ENCODE measurements at places on chromosomes 5 and 9.

DNA sequence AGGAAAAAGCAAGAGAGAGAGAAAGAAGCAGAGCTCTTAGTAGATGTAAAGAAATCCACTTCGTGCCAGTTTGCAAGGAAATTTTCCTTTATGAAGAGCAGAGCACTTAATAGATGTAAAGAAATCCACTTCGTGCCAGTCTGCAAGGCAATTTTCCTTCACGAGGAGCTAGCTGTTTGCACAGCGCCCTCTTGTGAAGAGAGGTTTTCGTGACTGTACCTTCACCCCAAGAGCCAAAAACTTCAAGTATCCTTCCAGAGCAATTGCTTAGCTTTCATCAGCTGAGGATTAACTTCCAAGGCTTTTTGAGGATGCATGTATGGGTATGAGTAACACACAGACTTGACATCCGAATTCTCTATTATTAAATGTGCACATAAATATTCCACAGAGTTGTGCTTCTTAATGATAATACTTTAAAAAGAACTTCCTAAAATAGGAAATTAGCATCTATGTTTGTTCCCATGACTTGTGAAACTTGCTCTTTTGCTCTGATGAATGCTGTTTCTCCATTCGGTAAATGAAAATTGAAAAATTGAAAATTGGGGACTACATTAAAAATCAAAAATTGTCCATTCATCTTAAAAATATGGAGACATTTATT is 525.6 kb downstream of the PDE4D start:
- DNase-seq: peak; percentile 64

DNA sequence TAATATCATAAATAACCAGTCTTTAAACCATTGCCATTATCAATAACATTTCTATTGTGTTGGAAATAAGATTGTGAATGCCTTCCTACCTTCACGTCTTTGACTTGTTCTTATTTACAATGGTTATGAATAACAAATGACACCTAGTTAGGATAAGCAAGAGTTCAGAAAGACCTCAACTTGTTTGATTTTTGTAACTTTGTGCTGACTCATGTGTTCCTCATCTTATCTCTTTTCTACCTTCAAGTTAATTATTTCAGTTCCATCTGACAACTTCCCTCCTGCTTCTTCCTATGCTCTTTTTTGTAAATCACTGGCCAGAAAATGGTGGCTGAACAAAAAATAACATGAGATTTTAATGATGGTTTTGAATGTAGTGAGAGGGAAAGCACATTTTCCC is 538.5 kb upstream of the TUSC1 start:
- no peak for DNase-seq

GRCh38 chr5:150783422-150783928 is 4.9 kb downstream of the SMIM3 start:
- DNase-seq: peak; percentile 62

GRCh38 chr5:112077180-112077579 is 320.2 kb upstream of the NREP start:
- DNase-seq: no peak

DNA sequence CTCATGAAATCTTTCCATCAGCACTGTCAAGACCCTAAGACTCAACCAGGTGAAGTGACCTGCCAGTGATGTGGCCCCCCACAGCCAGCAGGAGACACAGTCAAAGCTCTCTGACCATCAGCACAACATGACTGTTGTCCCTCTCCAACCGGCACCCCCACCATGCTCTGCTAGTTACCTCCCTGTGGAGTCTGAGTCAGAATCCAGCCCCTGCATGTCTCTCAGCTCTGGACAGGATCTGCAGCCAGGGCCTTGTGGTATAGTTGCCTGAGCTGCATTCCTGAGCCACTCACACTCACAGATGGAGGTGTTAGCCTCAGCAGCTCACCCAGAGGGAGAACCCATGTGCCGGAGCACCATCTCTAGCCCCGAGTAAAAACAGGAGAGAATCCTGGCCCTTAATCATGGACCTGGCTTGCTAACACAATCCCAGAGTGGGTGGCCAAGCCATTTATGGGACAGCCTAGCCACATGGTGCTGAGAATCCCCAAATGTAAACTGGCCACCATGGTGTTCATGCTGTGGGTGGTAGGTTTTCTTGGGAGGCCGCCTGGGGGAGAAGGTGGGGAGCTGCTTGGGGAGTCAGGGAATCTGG is 237.8 kb downstream of the PAPPA start:
- no peak for DNase-seq

GRCh38 chr5:53359916-53360517 is 120.4 kb upstream of the FST start:
- DNase-seq: no peak

DNA sequence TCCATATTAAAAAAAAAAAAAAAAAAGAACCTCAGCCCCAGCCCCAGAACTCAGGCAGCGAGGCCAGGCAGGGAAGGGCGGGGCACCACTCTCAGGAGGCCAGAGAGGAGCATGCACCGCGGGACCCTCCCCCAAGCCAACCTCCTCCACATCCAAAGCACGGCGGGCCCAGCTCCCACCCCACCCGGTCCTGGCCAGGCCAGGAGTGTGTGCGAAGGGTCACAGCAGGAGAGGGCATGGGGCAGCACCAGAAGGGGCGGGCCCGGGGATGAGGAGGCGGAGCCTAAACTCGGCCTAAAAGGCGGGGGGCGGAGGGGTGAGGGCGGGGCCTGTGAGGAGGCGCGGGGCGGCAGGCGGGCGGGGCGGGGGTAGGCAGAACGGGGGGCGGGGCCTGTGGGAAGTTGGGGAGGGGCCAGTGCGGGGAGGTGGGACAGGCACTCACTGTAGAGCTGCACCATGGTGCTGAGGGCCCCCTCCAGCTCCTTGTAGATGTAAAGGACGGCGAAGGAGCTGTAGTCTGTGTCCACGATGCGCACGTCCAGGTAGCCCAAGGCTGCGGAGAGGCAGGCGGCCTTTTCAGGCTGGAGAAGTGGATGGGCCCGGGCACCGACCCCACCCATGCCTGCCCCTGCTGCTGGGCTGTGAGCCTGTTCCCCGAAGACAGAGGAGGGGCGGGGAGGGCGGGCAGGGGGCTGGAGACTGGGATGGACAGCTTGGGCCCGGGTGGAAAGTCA is 1.2 kb downstream of the LCN15 start:
- DNase-seq: no peak

DNA sequence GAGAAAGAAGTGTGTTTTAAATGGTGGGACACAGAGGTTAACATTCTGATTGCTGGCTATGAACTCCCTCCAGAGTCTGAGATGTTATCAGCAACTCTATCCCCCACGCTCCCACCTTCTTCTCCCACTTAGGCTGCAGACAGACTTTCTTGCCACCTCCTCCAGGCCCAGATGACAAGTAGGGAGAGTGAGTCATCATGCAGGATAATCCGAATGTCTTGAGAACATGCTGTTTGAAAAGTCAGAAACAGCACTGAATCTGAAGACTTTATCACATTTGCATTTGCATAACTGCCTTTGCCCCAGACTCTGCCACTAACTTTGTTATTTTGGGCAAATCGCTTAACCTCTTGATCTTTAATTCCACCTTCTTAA is 139.8 kb downstream of the ESM1 start:
- DNase-seq: no peak

GRCh38 chr5:143636931-143637528 is 174.9 kb upstream of the HMHB1 start:
- no peak for DNase-seq

GRCh38 chr9:93821307-93821703 is 133.8 kb downstream of the BARX1 start:
- DNase-seq: no peak

DNA sequence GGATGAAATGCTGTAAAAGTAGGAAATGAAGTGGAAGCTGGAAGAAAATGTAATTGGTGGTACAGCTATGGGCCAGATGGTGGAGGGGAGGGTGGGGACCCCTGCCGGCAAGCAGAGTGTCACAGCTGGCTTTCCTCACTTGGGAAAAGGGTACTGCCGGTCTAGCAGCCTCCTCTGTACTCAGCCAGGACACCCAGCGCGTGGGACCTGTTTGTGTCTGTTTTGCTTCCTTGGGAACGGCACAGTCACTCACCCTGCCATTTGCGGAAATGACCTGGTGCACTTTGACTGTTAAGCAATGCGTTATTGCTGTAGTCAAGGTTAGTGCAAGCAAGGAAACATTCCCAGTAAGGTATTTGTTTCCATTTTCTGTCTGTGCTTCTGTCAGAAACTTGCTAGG is 10.1 kb downstream of the TMEM252 start:
- DNase-seq: no peak

DNA sequence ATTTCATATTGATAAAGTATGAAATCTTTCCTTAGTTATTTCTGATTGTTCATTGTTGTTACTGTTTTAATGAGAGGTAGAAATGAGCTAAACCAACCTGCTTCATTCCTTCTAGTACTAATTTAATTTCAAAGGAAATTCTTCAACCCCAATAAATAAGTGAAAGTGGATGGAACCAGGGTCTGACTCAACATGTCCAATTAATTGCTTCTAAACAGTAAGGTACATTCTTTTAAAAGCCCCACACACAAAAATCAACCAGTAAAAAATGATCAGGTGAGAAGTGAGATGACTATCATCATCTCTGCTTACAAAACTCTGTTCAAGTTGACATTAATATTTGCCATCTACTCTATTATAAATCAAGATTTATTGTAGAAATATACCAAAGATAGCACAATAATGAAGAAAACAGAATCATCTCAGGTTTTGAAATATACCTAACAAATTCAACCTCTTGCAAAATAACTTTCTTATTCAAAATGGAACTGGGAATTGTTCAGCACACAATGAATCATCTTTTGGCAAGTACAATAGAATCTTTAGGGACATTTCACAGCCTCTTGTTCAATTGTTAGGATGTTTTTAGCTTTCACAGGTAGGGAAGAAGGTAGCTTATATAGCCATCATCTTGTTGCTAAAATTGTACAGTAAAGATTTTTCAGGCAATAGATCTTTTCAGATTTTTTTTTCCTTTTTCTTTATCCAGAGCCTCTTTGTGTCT is 114.5 kb downstream of the RPS23 start:
- DNase-seq: no peak

- DNase-seq: no peak
Measured at GRCh38 chr5:158389786-158390185, 530.8 kb upstream of the CLINT1 start.

Data from CD8-positive, alpha-beta T cell (primary cell).